ENCODE measurements at places on chromosomes 6 and 20.

GRCh38 chr6:51571168-51571567 is 516.2 kb downstream of the PKHD1 start:
- no peak for DNase-seq

GRCh38 chr6:166493427-166494100 is 92.9 kb downstream of the RAMACL start:
- DNase-seq: no peak

GRCh38 chr6:143579703-143580102 is 68.2 kb upstream of the FUCA2 start:
- DNase-seq: no peak

GRCh38 chr6:56902641-56903464 is 52.1 kb upstream of the BEND6 start:
- DNase-seq: no peak
